Activated T-cell treated with anti-CD3 and anti-CD28 coated beads, Interleukin-2, amount 50 U/mL, for 4 hours (primary cell): ENCODE measurements at places on chromosomes 3 and 15. TPM values are rescaled to one million over a fixed set of nuclear protein-coding genes. Genes with fewer than 3 reads are reported as not detected.

The EPHA3 gene
- total RNA-seq, result not detected

The FILIP1L gene
- total RNA-seq, result not detected

DNA sequence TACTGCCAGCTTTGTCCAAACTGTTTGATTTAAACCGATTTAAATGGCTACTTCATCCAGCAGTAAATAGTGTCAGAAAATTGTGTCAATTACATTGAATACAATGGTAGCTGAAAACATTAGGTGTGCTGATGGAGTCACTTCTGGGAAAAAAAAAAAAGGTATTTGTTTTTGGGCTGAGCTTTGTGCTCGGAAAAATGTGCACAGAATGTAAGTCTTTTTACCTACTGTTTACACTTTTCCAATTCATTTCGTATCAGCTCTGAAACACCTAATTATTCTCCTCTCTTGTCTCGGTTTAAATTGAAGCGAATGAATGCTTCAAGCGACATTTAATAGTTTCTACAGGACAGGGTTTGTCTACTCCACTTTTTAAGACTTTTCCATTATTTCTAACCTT lies 1078.4 kb downstream of the ROBO1 start:
- DNase-seq, result no peak

DNA sequence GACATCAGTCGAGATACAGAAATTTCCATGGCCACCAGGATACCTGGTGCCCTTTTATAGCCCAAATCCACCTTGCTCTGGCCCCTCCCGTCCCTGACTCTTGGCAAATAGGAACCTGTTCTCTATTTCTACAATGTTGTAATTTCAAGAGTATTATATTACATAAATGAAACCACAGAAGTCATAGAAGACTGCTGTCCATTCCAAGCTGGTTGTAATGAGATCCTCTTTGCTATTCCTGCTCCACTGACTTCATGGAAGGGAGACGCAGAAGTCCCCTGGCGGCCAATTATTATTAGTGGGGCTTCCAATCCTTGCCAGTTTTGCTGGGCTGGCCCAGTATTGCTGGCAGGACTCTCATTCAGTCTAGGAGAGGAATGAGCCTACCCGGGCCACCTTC lies 26.6 kb downstream of the DCP1A start:
- no peak for DNase-seq

The EIF4E3 gene
- total RNA-seq, result 14.3 TPM

- no peak for DNase-seq
These were observed 93.5 kb upstream of the ALDH1A3 start for GRCh38 chr15:100786139-100786531.

- no peak for DNase-seq
These were observed 54.4 kb upstream of the WNT7A start for GRCh38 chr3:13934315-13934714.

GRCh38 chr3:159813822-159814531 lies 174.7 kb upstream of the IL12A start:
- no peak for DNase-seq

- no peak for DNase-seq
These were observed 41.6 kb upstream of the DUT start for GRCh38 chr15:48289628-48290027.

The TTC21A gene
- 1.0 TPM for total RNA-seq

- DNase-seq, result no peak
These were observed 208.6 kb downstream of the GAP43 start for GRCh38 chr3:115831864-115832263.

DNA sequence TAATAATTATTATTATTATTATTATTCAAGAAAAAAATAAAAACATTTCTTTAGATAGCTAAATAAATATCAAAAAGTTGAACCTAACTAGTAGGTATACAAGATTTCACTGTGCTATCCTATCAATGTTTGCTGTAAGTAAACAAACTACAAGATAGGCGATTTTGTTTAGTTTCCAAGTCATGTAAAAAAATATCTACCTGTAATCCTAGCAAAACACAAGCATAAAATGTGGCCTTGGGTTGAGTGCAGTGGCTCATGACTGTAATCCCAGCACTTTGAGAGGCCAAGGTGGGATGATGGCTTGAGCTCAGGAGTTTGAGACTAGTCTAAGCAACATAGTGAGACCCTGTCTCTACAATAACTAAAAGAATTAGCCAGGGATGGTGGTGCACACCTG lies 71.6 kb upstream of the CSPG5 start:
- DNase-seq, result no peak

The LMOD3 gene
- total RNA-seq, result not detected

The MAP6D1 gene
- total RNA-seq, result 1.4 TPM

DNA sequence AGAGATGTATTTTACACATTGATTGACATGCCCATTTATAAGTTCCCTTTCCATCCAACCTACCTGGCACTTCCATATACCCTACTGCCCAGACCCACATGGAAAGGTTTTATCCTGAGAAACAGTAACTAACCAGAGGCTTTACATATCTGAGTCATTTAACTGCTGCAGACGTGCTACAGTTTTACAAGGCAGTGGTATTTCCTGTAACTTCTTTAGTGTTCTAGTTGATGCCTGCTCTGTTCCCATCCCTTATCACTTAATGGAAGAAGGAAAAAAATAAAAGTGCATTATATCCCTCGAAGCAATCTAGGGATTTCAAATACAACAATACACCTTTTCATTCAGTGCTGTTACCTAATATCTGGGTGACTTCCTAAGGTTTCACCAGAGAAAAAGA lies 107.1 kb downstream of the TMCO5A start:
- no peak for DNase-seq

- no peak for DNase-seq
These were observed 78.1 kb downstream of the LRRFIP2 start for GRCh38 chr3:37096288-37096687.

The FGD5 gene
- total RNA-seq, result 0.25 TPM

GRCh38 chr3:125072301-125072700 lies 16.5 kb upstream of the HEG1 start:
- DNase-seq, result no peak

DNA sequence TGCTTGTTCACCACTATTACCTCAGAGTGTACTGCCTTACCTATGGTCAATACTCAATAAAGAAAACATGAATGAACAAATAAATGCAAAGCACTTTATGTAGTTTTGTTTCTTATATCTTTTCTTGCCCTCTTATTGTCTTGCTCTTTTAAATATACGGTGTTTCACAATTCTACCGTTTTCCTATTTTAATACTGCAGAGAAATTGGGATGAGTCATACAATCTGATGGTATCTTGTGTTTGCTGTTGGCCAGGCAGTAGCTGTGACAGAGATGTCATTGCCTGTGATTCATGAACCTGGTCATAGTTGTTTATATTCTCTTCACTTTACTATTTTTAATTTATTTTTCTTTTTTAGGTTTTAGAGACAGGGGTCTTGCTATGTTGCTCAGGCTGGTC lies 48.3 kb downstream of the SERP1 start:
- no peak for DNase-seq

GRCh38 chr3:116399701-116400226 lies 45.5 kb downstream of the LSAMP start:
- no peak for DNase-seq

- DNase-seq, result no peak
These were observed 312.7 kb upstream of the DPH6 start for GRCh38 chr15:35858707-35859106.

The C3orf85 gene
- not detected for total RNA-seq

The DUOXA2 gene
- total RNA-seq, result not detected

The GOLGA6A gene
- total RNA-seq, result not detected
